Effector CD8-positive, alpha-beta T cell (primary cell): ENCODE measurements at places on chromosomes 6 and 20.

DNA sequence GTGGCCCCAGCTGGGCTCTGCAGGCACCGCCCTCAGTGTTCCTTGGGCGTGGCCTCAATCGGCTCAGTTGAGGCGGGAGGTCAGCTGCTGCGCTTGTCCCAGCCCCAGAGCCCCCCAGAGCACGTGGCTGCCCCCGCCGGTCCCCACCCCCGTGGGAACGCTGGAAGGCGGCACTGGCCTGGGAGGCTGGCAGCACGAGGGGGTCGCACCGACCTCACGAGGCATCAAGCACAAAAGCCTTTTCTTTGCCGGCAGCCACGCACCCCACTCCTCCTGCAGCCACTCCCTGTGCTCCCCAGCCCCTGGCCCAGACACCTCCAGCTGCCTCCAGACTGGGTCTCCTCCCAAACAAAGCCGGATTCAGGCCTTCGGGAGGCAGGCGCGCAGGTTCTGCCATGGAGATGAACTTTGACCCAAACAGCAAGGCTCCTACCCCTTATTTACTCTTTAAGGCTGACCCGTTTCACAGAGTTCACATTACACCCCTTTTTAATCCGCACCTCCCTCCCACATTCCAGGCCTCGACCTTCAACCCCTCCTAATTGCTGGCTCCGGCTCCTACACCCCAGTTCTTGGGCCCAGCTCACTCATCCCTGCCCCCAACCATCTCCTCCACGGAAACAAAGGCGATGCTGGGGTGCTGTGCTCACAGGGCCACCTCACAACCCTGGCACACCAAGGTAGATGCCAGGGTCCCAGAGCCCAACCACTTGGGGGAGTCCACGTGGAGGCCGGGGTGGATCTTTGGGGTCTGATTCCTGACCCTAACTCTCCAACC, 111.7 kb downstream of the NOL4L start:
- DNase-seq: no peak

- no peak for DNase-seq
Measured at GRCh38 chr6:148578837-148579565, 167.8 kb upstream of the UST start.

DNA sequence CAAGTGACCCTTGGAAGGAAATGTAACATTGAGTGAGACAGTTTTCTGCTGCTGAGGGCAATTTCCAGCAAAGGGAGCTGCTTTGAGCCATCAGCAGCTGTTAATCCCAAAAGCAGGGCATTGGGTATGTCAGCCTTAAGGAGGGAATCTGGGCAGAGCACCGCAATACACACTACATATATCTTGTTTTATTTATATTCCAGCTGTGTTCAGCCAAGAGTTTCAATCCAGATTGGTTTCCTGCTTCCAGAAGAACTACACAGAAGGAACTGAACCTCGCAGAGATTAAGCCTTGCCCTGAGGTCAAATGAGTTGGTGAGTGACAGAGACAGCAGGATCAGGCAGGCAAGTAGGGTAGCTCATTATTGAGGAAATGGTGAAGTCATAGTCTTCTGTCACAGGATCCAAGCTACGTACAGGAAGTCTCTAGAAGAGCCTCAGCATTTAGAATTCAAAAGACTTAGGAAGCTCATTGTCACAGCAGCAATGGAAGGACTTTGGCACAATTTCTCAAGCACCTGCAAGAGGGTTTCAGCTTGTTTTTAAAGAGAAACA, 109.9 kb upstream of the HEY2 start:
- DNase-seq: no peak

GRCh38 chr6:16512544-16513290, 248.5 kb downstream of the ATXN1 start:
- DNase-seq: no peak

DNA sequence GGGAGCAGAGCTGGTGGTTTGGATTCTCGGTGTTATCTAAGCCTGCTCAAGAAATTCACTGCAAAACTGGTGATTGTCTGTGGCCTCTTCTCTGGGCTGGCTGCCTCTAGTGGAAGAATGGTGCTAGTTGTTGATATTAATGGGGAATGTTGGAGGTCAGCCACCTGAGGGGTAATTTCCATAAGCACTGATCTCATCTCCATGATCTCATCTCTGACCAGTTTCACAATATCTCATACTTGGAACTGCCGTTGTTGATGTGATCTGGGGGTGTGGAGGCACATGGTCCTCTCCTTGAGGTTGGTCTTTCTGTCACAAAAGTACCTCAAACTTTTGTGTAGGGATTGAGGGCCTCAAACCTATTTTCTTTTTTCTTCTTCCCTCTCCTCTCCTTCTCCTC, 102.6 kb downstream of the CD109 start:
- DNase-seq: no peak

DNA sequence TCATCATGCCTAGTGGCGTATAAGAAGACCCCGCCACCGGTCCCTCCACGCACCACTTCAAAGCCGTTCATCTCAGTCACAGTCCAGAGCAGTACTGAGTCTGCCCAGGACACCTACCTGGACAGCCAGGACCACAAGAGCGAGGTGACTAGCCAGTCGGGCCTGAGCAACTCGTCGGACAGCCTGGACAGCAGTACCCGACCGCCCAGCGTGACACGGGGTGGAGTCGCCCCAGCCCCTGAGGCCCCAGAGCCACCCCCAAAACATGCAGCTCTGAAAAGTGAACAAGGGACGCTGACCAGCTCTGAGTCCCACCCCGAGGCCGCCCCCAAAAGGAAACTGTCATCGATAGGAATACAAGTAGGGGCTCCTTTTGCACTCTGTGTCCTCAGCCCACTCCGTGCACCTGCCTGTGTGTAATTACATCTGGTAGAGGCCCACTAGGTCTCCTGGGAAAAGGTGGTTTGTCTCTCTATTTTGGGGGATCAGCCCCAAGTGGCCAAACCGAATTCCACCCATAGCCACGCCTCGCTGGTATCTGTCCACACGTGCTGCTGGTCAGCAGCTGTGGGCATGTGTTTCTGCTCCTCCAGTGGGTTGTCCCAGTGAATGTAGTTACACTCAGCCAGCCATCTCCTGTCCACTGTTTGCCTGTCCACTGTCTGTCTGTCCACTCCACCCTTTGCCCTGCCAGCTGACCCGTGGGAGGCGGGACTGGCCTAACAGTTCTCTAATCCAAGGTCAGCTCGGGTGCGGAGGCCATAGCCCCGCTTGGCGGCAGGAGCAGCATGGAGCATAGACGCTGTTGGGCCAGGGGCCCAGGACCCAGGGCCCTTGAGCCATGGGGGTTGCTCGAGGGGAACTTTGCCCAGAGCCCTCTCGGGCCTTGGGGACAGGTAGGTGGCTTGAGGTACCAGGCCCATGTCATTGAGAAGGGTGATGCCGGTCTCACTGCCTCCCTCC, 44.3 kb upstream of the MYL9 start:
- DNase-seq: no peak

GRCh38 chr20:38947931-38948362, 14.2 kb upstream of the DHX35 start:
- DNase-seq: no peak

DNA sequence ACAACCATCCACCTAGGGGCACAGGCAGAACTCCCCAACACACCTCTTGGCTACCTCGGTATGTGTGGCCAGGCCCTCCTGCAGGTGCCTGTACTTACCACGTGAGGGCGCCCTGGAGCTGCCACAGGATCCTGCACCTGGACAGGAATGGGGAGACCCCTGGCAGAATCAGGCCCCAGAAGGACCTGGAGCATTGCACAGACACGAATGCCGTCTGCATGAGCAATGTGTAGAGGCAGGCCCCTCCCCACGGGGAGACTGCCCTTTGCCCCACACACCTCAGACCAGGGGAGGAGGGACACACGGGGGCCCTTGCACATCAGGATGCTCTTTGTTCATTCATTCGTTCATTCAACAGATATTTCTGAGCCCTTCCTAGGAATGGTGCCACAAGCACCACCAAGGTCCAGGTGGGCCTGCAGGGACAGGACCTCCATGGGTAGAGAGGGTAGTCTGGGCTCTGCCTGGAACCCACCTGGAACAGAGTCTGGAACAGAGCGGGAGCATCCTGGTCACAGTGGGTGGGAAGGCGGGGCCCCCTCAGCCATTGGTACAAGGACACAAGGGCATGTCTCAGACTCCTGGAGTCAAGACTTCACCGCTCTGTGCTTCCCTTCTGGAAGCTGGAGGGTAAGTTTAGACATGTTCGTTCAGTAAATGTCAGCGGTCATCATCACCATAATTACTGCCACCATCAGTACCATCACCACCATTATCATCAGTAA, 32.3 kb downstream of the YTHDF1 start:
- DNase-seq: peak; percentile 23

DNA sequence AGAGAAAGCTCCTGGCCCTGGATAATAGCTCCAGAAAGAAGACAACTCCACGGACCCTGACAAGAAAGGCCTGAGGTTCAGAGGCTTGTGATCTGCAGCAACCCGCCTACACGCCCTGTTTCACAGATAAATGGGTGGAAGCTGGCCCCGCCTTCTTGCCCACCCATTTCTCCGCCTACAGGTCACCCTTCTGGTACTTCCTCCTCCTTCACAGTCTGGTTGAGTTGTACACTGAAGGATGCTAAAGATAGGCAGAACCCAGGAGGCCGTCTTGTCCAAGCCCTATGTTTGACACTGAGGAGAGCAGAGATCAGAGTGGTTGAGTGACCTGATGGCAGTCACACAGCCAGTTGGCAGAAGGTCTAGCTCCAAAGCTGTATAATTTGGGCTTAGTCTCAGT, 34.2 kb upstream of the MDGA1 start:
- DNase-seq: no peak
